ENCODE measurements at places on chromosomes 12 and 14.

GRCh38 chr12:1922075-1922709 lies 3.7 kb upstream of the CACNA2D4 start:
- no peak for DNase-seq

DNA sequence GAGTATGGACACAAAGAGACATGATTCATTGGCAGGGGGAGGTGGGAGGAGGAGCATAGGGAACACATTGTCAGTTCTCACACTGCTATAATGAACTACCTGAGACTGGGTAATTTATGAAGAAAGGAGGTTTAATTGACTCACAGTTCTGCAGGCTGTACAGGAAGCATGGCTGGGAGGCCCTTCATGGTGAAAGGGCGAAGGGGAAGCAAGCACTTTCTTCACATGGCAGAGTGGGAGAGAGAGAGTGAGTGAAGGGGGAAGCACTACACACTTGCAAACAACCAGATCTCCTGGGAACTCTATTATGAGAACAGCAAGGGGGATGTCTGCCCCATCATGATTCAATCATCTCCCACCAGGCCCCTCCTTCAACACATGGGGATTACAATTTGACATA lies 391.8 kb downstream of the BMP4 start:
- DNase-seq = no peak

- no peak for DNase-seq
Observed at GRCh38 chr14:101826351-101826750, 64.8 kb downstream of the PPP2R5C start.

DNA sequence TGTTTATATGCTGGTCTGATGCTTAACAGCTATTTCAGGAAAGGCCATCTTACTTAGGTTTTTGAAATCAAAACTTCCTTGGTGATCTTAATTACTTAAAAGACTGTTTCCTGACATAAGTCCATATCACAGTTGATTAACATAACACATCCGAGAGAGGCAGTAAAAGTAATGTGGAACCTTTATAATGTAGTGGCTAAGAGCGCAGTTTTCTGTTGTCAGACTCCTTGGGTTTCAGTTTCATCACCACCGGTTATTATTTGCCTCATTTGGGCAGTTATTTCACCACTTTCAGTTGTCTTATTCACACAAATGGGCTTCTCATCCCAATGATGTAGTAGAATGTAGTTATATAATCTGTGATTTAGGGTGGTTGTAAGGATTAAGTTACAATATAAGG lies 30.9 kb downstream of the TBC1D15 start:
- DNase-seq = no peak

DNA sequence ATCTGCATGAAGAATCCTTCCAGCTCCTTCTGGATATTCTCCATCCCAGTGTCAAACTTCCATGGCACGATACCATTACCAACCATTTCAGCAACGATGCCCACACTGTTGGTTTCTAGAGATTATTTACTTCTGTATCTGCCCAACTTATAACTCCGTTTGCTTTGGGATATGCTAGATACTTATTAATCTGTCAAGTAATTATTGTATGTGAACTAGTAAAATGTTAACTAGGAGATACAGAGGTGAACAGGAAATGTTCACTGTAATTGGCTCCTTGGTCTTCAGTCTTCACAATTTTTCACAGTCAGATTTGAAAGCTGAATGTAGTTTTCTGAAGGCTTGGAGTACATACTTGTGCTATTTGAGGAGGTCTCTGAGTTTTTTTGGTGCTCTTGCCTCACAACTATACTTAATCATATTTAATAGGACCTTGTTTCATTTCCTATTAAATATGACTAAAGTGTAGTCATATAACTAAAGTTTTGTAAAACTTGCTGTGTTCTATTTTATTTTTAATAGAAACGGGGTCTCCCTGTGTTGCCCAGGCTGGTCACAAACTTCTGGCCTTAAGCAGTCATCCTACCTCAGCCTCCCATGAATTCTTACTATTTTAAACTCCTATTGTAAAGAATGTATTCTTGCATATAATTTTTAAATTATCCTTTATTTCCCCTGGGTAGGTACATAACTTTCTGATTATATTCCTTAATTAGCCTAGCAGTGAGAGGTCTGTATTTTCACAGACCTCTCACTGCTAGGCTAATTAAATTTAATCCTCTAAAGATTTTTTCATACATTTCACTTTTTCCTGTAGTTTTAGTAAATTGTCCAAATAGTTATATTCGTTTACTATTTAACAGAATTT lies 79.7 kb downstream of the FGD4 start:
- DNase-seq = no peak

- DNase-seq = no peak
Observed at GRCh38 chr12:88951860-88952561, 371.7 kb upstream of the KITLG start.

- DNase-seq = no peak
Observed at GRCh38 chr12:119576915-119577314, 16.7 kb upstream of the TMEM233 start.

DNA sequence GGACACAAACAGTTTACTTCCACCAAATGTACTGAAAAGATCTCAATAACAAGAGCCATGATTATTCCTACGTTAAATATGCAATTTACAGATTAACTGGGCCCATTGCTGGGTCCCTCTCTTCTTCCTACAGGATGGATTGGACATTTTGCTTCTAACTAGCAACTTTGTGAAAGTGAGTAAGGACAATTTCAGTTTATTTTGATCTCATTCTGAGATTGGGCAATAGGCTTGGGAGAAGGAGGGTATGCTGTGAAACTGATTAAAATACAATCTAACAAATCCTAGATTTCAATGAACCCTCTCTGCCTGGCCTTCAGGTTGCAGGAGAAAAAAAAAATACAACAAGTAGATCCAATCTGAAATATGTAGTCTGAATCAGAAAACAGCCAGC lies 121.5 kb downstream of the PRKD1 start:
- no peak for DNase-seq

GRCh38 chr12:7872566-7873319 lies at the start of gene SLC2A14:
Gene SLC2A14 (minus strand): TSS chr12:7872915. CDS start chr12:7869880, 3,035 bp downstream.
- no peak for DNase-seq

GRCh38 chr12:54277823-54278276 lies 2.1 kb downstream of the CBX5 start:
- peak; percentile 84 for DNase-seq

DNA sequence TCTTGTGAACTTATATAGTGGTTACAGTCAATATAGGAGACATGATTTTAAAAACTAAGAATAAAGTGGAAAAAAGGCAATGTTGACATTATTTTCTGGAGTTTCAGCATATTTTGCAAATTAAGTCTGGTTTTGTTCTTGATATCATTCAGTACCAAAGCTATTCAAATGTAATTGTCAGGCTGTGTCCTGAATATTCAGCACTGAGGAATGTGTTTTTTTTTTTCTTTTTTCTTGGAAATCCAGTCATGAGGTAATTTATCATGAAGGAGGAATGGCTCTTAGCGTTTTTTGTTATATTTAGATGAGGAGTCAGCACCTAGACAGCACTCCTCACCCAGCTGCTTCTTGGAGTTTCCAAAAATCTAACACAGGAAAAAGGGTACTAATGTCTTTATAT lies 225.5 kb downstream of the CCDC91 start:
- DNase-seq = peak; percentile 94

DNA sequence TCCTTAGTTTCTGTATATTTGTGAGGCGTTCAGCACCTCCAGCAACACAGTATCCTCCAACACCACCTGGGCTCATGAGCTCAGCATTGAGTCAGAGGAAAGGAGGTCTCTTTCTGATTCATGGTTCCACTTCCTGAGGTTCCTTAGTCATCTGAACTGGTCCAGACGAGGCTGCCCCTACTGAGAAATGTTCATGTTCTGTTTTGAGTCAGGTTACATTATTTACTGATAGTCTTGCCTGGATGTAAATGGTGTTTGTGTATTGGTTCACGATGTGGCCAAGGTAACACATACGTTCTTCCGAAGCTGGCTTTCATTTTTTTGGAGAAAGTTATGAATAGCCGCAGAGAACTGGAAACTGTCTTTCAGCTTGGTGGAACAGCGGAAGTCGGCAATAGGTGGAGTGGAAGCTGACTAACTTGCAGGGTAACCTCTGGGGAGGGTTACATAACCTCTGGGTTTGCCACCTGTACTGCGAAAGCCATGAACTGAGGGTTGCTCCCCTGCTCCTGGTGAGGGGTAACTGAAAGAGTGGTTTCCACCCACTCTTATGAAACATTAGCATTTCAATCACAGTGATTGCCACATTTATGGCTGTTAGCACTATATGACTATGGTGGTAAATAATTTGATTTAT lies 42.2 kb upstream of the MANSC4 start:
- peak; percentile 81 for DNase-seq
